Skin of body (tissue), 3 donors: ENCODE measurements at places on chromosomes 7 and 10. TPM values are rescaled to one million over a fixed set of nuclear protein-coding genes. Genes with fewer than 3 reads are reported as not detected.

USP54 gene
- total RNA-seq = 34.8 TPM

CCL24 gene
- 1.2 TPM for total RNA-seq

ETV1 gene
- 8.7 TPM for total RNA-seq

OR6V1 gene
- not detected for total RNA-seq

MTG1 gene
- total RNA-seq = 24.7 TPM

ZNF800 gene
- 26.0 TPM for total RNA-seq

AQP1 gene
- 56.5 TPM for total RNA-seq

MYO3A gene
- 2.3 TPM for total RNA-seq

SLC18A2 gene
- 6.2 TPM for total RNA-seq

SHTN1 gene
- total RNA-seq = 13.1 TPM

RPEL1 gene
- not detected for total RNA-seq

VSTM4 gene
- 40.5 TPM for total RNA-seq

ZNF33A gene
- 26.4 TPM for total RNA-seq

AOC1 gene
- 0.59 TPM for total RNA-seq

CTNNA3 gene
- 7.1 TPM for total RNA-seq

OPN1SW gene
- total RNA-seq = not detected

MALRD1 gene
- total RNA-seq = 12.8 TPM

TAS2R38 gene
- not detected for total RNA-seq

CALHM3 gene
- total RNA-seq = not detected

NPTX2 gene
- 2.4 TPM for total RNA-seq

ZNF467 gene
- total RNA-seq = 3.6 TPM

NUTM2D gene
- total RNA-seq = 2.8 TPM

SPDYE18 gene
- total RNA-seq = 0.59 TPM

MACC1 gene
- total RNA-seq = 7.1 TPM

ZPBP gene
- not detected for total RNA-seq

DOCK4 gene
- 29.7 TPM for total RNA-seq

CD36 gene
- 589 TPM for total RNA-seq

FKBP6 gene
- total RNA-seq = not detected

PLEKHS1 gene
- total RNA-seq = not detected

ZNF438 gene
- 6.6 TPM for total RNA-seq

STEAP1 gene
- 16.3 TPM for total RNA-seq

CHAT gene
- not detected for total RNA-seq

UNC5B gene
- 11.2 TPM for total RNA-seq

TCERG1L gene
- total RNA-seq = 0.99 TPM

WDFY4 gene
- total RNA-seq = 4.3 TPM

UNCX gene
- total RNA-seq = not detected

GIMAP2 gene
- 7.3 TPM for total RNA-seq

POM121 gene
- total RNA-seq = 9.6 TPM

ZNF3 gene
- 24.8 TPM for total RNA-seq

KLF14 gene
- 0.89 TPM for total RNA-seq

PVRIG gene
- not detected for total RNA-seq

OPN4 gene
- total RNA-seq = not detected

HTR5A gene
- total RNA-seq = not detected
